Activated CD4-positive, alpha-beta T cell treated with anti-CD3 and anti-CD28 coated beads, Interleukin-2, amount 50 U/mL, for 24 hours (primary cell): ENCODE measurements at places on chromosomes 4 and X.

- DNase-seq: no peak
Observed at GRCh38 chr4:2248044-2248780, 6.3 kb upstream of the HAUS3 start.

DNA sequence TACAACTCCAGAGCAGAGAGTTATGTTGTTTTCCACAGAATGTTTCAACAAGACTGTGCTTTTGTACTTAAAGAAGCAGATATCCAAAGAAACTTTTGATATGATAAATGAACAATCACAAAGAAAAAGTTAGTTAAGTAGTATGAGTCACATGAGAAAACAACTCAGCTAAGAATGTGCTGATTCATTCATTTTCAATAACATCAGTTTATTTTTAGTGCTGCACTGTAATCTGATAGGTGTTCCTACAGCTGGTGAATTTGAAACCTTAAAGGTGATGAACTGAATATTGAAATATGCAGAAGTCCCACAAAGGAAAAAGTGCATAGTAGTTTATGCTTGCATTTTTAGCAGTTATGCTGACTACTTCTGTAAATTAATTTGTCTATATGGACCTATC, 180.3 kb upstream of the TENM3 start:
- DNase-seq: no peak

DNA sequence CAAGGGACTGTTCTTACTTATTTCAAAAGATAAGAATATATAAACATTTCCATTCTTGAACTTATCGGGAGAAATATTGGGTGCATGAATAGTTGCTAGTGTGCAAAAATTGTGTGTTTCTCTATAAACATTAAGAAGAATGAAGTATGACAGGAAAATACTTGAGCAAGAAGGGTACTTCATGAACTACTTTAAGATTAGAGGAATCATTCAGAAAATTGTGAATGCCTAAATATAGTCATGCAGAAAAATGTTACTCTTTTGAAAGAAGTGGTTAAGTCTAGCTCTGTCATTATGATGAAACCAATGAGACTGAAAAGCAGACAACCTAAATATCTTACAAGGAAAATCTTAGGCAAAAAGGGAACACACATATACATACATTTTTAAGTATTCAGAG, 207.8 kb upstream of the PCDH18 start:
- DNase-seq: no peak

- DNase-seq: no peak
Observed at GRCh38 chr4:182642831-182643230, 274.4 kb downstream of the DCTD start.

GRCh38 chr4:124206779-124207605, 505.5 kb downstream of the ANKRD50 start:
- DNase-seq: no peak

- no peak for DNase-seq
Observed at GRCh38 chr4:146661367-146661766, 22.7 kb downstream of the POU4F2 start.

DNA sequence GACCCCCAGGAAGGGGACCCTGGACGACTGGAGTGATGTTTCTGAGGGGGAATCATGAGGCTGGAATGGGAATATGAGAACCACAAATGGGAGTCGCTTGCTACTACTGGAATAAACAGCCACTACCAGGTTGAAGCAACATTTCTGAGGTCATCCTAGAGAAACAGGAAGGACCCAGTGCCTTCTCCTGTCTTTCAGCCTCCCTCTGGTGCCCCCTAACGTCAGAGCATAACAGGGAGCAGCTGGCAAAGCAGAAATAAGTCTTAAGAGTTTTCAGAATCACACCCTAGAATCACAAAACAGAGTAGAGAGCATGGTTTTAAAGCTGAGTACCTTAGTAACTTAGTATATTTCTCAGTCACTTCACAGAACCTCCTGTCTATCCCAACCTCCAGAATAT, 347.8 kb upstream of the PITX2 start:
- no peak for DNase-seq

DNA sequence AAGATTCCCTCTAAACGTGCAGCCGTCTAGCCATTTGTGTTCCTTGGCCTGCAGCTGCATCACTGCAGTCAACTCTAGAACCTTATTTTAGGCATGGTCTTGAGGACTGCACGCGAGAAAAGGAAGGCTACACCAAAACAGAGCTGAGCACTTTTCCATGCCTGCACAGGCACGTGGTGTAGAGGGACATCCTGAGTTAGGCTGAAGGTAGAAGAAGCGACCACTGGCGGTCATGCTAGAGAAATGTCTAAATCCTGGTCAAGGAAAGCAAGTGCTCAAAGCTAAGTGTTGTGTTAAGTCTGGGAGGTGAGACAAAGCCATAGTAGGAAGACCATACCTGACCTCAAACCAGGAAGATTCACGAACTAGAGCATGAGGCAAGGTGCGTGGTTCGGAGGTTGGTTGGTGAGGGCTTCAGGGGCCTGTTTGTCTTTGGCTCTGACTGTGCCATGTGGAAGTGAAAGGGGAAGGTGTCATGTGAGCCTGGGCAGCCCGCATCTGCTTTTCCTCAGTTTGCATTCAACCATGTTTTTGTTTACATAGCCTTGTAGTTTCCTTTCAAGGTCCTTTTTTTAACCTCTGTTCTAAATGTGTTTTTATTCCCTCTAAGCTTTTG, 203.8 kb downstream of the AASDH start:
- DNase-seq: no peak

GRCh38 chr4:183129675-183130074, 30.6 kb downstream of the WWC2 start:
- no peak for DNase-seq

- DNase-seq: no peak
Observed at GRCh38 chr4:87811977-87812376, 12.6 kb downstream of the IBSP start.

DNA sequence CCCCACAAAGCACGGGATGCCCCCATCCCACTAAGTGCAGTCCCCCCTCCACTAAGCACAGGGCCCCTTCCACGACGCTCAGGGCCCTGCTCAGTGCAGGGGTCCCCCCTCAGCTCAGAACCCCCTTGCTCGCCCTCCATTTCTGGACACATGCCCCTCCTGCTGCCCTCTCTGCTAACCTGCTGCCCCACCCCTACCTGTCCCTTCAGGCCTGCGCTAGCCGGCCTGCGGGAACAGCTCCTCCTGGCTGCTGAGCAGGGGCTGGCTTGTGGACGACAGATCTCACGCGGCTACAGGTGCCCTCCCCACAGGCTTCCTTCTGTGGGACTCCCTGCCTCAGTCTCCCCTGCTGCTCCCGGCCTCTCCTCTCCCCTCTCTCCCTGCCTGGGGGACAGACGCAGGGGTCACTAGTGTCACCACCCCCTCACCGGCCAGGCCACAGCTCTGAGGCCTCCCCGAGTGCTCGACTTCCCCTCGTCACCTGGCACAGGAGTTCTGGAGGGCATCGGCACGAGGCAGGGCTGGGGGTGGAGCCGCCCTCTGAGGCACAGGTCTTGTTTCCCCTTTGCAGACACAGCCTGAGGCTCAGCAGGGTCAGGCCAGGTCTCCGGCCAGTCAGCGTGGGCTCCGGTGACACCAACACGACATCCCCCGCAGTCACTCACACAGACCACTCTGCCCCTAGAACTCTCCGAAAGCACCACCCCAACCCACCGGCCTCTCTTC, 21.6 kb downstream of the GAK start:
- no peak for DNase-seq

GRCh38 chrX:107228486-107228819, 22.0 kb downstream of the DNAAF6 start:
- DNase-seq: no peak

DNA sequence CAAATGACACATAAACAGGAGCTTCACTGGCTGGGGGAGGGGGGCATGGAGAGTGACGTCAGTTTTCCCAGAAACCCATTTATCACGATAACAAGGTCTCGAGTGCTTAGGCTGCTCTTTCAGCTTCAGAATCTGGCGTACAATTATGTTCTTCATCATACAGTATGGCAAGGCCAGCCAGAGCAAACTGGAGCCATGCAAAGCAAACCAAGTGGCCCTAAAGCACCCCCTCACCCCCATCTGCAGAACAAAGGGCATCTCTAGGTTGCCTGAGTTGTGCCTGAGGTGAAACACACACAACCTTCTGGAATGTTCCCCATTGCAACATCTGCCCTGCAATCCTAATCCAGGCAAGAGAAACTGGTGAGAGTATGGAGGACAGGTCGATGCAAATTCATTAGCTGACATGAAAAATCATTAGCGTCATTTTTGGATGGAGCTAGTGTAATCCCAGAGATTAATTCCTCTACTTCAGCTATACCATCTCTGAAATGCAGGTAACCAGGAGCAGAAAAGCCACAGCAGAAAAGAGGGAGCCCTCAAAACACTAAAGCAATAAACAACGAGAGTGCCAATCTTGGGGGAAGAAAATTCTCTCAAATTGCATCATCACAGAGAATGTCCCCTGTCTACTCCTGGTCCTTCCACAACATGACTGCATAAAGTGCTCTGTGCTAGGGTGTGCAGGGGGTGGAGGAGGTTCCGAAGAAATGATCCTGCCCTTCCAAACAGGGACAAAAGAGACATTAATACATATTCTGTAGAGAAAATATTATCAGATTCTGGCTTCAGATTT, 1.8 kb downstream of the SEPTIN6 start:
- no peak for DNase-seq
